CD4-positive, alpha-beta T cell treated with Interleukin-1 beta for 1 hour (primary cell): ENCODE measurements at places on chromosomes 7 and 10.

DNA sequence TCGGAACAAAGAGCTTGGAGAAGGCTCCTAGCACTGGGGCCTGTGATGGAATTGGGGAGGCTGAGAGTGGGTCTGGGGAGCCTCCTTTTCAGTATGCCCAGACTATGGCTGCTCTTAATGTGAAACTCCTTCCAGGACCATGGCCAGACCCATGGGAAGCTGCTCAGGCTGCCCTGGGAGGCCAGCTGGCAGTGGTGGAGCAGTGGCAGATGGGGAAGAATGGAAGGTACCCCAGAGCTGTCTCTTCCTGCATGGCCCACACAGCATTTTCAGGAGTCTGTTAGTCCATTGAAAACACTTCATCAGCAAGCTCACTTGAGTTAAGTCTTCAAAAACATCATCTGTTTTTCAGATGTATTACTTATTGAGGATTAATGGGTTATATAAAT is 18.5 kb downstream of the NACAD start:
- DNase-seq: no peak

GRCh38 chr7:134327896-134328295 is 11.2 kb upstream of the SLC35B4 start:
- DNase-seq: peak; percentile 56

GRCh38 chr10:100569687-100570481 is 34.1 kb downstream of the HIF1AN start:
- DNase-seq: no peak

DNA sequence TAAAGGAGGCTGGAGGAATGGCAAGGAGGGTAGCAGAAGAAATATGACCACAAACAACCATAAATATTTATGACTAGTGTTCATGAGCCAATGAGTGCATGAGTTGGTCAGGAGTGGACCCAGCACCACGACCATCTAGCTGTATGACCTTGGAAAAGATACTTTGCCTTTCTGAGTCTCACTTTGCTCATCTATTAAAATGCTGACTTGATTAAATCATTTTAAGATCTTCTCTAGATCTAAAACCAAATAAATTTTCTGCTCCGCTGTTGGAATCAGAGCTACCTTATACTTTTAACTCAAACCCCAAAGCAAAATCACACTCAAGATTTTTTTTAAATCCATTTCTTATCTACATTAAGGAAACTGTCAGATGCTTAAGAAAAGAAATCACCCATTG is 207.0 kb downstream of the GPAM start:
- DNase-seq: no peak

DNA sequence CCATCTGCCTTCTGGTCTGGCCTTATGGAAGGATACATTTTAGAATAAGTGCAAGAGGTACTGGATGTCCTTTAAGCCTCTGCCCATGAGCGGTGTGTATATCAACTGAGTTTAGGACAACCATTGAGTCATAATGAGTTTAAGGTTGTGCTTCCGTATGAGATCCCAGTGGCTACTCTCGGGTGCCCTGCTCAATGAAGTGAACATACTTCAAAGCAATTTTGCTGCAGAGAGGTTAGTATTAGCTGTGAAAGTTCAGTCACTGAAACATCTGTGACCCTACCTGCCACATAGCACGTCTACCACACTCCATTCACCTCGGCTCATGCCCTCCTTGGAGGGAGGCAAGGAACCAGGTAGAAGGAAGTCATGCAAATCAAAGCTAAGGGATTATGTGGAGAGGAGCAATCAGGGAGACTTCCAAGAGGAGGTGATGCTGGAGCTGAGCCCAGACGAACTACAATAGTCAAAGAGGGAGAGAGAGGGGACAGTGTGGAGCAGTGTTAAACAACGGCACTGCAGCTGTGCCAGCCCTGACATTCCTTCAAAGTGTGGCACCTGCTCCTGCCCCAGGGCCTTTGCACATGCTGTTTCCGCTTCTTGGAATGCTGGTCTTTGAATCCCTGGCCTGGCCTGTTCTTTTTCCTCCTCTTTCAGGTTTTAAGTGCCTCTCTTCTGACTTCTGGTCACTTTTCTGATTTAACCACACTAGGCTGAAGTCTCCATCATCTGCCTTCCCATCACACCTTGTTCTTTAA is 25.4 kb downstream of the BTBD16 start:
- DNase-seq: no peak

DNA sequence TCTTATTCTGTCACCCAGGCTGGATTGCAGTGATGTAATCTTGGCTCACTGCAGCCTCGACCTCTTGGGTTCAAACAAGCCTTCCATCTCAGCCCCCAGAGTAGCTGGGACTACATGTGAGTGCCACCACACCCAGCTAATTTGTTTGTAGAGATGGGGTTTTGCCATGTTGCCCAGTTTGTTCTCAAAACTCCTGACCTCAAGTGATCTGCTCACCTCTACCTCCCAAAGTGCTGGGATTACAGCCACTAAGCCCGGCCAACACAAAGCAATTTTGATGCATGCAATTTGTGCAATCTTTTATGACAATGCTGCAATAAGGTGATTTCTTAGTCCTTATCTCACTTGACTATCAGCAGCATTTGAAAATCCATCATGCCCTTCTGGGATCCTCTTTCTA is 333.1 kb downstream of the FRMD4A start:
- DNase-seq: no peak

DNA sequence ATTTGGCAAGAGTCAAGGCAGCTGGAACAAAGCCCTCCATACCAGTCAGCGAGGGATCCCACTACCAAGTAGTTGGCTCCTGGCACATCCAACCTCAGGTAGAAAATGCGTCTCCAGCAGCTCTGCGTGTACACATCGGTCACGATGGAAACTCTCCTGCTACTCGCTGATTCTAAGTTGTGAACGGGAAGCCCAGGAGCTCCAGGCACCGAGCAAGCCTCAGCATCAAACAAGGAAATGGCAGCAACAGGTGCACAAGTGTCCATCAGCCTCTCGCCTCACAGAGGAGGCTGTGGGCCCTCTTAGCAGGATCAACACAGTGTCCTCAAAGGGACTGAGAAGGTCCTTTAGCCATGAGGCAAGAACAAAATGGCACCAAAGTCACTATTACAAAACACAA is 127.0 kb downstream of the TCERG1L start:
- no peak for DNase-seq

- no peak for DNase-seq
Measured at GRCh38 chr10:15172306-15172840, 3.9 kb upstream of the NMT2 start.

GRCh38 chr10:88196291-88196690 is 332.9 kb downstream of the PTEN start:
- no peak for DNase-seq

DNA sequence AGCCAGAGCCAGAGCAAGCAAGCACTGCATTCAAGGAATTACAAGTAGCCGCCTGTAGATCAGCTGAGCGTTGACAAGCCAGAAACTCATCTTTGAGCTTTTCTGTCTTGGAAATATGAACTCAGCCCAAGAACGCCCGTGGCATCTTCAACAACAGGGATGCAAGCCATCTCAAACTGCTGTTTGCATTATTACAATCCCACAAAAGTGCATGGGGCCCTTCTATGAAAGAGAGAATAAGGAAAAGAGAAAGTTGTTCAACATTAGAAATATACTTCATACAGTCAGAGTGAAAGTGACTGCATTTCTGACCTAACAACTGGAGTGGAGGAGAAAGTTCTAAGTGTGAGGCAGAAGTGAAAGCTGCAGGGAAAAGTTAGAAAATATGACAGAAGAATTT is 6.5 kb downstream of the SGCE start:
- no peak for DNase-seq

- DNase-seq: no peak
Measured at GRCh38 chr7:66930341-66930740, 9.3 kb downstream of the TMEM248 start.

DNA sequence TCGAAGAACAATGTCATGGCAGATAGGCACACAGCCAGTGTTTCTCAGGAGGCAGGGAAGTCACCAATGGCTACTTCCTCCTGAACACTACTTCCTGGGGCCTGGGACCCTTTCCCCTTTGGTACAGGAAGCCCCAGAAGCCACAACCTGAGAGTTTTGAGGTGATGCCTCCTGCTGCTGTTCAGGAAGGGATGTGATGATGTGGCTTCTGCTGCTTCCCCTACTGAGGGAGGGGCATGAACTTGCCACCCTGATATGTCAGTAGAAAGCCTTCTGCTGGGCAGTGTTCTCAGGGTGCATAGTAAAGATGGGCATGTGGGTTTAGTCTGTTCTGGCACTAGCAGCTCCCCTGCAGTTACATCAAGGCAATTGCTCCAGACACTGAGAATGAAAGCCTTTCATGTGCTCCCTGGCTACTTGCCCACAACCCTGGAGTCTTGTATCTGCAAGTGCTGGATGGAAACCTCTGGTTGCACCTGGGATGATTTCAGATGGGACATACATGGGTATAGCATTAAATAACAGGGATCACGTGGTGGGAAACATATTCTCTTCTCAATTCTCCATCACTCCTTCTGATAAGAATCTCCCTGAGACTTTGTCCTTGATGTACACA is 69.3 kb downstream of the ADRA2A start:
- no peak for DNase-seq

DNA sequence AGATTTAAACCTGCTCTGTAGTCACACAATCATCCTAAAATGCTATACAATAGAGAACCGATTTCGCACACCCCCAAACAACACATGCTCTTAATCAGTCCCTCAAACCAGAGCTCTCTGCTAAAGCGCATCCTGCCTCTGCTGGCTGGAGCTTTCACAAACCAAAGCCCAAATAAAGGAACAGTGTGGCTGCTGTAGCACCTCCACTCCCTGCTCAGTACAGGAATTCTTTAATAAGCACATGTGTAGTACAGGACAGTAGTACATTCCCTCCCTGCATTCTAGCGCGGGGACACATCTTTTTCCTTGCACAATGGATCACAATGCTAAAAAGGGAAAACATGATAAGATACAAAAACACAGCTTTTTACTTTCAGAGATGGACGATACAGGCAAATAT is 684.6 kb downstream of the MAGI2 start:
- DNase-seq: no peak

DNA sequence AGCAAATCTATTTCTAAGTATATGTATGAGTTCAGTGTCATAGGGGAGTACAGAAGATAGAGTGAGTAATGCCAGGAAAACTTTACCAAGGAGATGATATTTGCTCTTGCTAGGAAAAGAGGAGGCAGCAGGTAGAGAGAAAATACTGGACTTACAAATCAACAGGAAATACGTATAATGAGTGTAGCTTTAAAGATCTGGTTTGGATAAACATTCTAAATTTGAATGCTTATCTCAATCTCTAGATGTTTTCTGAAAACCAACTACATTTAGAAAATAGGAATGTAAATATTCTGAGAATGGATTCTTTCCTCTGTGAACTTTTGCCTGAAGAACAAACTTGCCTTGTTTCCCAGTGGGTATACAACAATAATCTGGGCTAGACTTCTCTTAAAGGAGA is 46.9 kb upstream of the GNAI1 start:
- DNase-seq: no peak

GRCh38 chr7:35437619-35438275 is 183.8 kb upstream of the TBX20 start:
- DNase-seq: no peak

DNA sequence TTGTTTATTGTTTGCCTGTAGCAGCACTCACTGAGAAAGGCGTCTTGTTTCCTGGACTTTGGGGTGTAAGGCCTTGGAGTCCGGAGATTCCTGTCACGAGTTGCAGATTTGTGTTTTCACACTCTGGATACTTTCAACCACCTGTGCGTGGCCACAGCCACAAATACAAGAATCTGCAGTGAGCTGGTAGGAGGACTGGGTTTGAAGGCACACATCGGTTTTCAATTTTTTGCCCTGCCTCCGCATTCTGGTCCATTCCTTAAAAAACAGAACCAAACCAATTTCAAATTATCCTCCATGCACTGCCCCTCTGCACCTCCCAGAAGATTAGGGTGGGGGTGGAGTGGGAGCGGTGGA is 619 bp downstream of the EXOC4 start:
- peak; percentile 6 for DNase-seq

- DNase-seq: no peak
Measured at GRCh38 chr7:2256306-2257045, 14.4 kb downstream of the NUDT1 start.

GRCh38 chr10:97762816-97763215 is 9.0 kb downstream of the SFRP5 start:
- no peak for DNase-seq

DNA sequence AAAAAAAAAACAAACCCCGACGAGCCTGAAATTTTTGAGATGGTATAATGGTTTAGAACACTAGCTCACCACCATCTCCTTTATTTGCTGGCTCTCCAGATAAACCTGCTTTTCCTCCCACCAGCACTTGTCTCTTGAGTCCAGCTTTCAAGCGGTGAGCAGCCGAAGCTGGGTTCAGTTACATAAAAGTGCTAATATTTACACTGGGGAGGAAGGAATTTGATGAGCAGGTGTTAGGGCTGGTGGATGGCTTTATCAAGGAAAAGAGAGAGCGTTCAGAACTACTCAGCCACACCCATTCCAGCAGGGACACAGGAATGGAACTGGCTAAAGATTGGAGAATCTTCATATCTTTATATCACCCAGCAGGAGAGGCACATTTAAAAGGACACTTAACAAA is 6.6 kb upstream of the CALML3 start:
- DNase-seq: no peak

DNA sequence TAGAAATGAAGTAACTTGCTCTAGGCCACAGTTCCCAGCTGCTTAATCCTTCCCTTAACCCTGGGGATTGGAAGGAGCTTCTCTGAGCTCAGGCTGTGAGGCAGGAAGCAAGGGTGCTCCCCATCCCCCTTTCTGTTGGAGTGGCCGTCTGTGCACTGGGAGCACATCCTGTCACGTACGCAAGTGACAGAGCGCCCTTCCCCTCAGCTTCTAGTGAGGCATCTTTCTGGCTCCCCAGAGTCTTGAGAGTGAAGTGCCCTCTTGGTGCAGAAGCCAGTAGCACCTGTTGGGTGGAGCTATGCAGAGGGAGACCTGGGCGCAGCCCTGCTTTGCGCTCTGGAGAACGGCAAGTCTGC is 47.8 kb downstream of the SHH start:
- peak; percentile 17 for DNase-seq

GRCh38 chr10:49744091-49744685 is 17.9 kb downstream of the OGDHL start:
- DNase-seq: no peak

DNA sequence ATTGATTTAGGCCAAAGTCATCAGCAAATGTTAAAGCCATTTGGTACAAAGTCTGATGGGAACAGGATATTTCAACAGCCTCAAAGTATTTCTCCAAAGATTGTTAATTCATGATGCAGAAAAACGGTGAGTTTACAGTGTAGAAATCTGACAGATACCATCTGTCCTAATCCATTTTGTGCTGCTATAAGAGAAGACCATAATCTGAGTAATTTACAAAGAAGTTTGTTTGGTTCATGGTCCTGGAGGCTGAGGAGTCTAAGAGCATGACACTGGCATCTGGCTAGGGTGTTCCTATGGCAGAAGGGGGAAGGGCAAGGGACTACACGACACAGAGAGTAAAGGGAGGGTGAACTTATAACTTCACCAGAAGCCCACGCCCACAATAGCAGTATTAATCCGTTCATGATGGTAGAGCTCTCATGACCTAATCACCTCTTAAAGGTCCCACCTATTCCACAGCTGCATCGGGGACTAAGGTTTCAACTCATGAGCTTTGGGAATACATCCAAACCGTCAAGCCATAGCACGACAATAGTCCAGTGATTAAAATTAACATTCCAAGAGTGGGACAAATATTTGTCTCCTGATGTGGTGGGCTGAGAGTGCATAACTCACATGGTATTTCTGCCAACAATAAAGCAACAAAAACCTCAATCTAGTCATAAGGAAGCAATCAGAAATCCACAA is 298.6 kb upstream of the AKR1E2 start:
- no peak for DNase-seq
